NCI-H526 treated with DMSO at 0.1 percent for 48 hours (cell line): ENCODE measurements at places on chromosomes 11 and 22.
A peak's percentile ranks its signal among the peaks of the same experiment; 100 is the strongest.

GRCh38 chr11:24391167-24391566, 105.7 kb upstream of the LUZP2 start:
- no peak for DNase-seq

DNA sequence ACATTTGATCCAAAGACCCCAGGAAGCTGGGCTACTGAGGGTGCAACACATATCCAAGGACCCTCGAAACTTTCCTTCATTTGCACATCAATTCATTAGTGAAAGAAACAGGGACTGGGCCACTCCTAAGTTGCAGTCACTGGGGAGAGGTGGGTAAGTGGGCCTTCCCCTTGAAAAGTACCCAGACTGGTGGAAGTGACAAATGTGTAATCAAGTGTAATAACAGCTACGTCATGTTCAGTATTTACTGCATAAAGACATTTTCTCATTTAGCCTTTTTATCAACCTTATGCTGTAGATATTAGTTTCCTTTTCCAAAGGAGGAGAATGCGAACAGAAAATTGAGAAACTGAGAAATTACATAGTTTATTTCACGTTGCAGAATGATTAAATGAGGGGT, 101.9 kb upstream of the OLFML1 start:
- DNase-seq: no peak

- DNase-seq: no peak
Observed at GRCh38 chr22:44305888-44306287, 6.9 kb downstream of the SHISAL1 start.

- no peak for DNase-seq
Observed at GRCh38 chr22:28798810-28799605, 1.4 kb downstream of the XBP1 start.

- no peak for DNase-seq
Observed at GRCh38 chr11:35796562-35796961, 134.0 kb downstream of the TRIM44 start.

- no peak for DNase-seq
Observed at GRCh38 chr11:121419836-121420235, 32.3 kb upstream of the SORL1 start.

- no peak for DNase-seq
Observed at GRCh38 chr11:35323076-35323868, 96.1 kb downstream of the SLC1A2 start.

DNA sequence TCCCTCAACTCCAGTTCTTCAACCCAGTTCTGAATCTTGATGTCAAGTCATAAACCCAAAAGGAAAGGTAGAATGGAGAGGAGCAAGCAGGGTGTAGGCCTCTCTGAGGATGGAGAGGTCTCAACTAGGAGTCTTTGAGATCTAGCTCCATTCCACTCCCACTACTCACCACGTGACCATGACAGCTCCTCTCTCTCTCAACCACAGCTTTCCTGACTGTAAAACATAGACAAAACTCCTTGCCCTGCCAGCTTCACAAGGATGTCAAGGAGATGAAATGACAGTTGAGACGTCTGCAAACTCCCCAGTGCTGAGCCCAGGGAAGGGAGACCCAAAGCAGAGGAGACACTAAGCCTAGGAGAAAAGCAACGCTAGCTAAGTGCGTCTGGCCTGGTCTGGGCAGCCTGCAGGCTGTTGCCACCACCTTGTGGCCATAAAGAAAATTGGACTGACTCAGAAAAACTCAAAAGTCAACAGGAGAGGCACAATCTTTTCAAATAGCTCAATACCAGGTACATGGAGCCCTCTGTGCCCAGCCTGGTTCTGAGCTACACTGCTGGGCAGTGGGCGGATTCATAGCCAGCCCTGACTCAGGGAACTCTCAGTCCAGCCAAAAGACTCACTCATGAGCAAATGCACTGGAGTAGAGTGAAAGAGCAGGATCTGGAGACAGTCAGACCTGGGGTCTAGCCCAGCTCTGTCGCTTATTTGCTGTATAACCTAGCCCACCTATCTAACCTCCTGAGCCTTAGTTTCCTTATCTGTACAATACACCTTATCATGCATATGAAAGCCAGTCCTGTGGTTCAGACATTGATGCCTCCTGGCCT, 3.4 kb downstream of the CLPB start:
- peak; percentile 23 for DNase-seq

DNA sequence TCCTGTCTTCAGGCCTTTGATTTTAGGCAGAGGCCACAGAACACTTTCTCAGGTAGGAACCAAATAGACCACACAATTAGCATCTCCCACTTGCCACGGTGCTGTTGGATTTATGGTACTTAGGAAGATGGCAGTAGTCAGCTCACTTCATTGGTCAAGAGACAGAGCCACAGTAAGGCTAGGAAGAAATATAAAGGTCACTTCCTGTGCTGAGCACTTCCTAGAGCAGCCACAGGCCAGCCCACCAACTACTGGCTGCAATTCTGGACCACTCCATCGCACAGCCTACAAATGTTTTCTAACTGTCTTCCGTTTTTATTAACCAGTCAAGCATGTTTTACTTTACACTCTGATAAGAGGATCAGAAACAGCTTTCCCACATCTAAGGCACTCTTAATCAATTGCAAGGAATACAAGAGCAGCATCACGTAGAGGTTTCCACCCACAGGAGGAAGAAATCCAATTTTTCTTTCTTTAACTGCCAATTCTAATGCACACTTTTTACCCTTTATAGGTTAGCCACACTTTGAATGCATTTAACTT, 54.7 kb downstream of the ABTB2 start:
- no peak for DNase-seq

GRCh38 chr11:96389720-96390487, at the start of the genes CCDC82 and JRKL:
CCDC82 (minus strand) TSS chr11:96389912; CDS start chr11:96384747, 5,165 bp downstream.
JRKL (plus strand) TSS chr11:96390013; CDS start chr11:96390650, 637 bp downstream.
- peak; percentile 96 for DNase-seq

GRCh38 chr11:8043756-8044155, 37.3 kb upstream of the TUB start:
- DNase-seq: no peak

GRCh38 chr11:15944460-15944859, 411.9 kb downstream of the SOX6 start:
- no peak for DNase-seq

DNA sequence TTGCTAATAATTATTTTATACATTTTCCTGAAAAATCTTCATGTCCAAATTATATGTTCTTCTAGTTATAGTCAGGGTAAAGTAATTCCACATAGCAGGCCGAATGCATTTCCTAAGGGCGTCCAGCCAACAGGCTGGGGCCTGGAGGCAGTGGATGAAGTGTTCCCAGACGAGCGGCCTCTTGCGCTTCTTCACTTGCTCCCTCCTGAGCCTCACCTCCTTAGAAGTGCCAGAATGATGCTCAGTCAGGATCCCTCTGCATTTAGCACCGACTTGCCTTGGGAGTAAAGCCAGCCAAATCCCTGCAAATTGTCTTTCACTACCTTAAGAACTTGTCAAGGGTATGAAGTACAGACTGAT, 1.5 kb downstream of the OLFML1 start:
- no peak for DNase-seq

GRCh38 chr11:72239313-72239848, 4.6 kb downstream of the PHOX2A start:
- no peak for DNase-seq

DNA sequence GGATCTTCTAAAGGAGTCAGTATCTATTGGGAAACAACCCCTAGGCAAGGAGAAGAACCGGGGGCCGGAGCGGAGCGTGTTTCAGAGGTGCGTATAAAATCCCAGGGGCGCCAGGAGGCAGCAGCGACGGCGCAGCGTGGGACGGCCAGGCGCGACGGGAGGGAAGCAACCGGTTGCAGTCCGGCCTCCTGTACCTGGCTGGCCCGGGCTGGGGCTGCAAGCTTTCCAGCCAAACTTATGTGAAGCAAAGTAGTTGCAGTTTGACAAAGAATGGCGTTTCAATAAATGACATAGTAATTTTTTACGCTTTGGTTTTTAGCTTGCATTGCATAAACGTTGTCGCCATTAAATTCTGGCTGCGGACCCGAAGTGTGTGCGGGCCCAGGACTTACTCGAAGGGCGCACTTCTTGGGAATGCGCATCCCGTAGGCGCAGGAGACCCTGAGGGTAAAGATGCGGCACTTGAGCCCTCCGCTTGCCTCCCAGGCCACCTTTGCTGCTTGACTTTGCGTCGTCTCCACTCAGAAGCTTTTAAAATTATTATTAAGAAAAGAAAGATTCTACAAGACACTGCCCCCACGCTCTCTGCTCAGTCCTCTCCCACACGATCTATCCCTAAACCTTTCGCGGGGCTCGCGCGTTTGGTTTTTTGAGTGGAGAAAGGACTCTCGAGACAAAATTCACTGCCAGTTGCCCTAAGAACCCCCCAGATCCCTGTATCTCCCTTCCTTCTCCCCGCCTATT, 1.6 kb upstream of the WT1 start:
- no peak for DNase-seq

- no peak for DNase-seq
Observed at GRCh38 chr11:78752494-78752893, 177.8 kb upstream of the NARS2 start.

DNA sequence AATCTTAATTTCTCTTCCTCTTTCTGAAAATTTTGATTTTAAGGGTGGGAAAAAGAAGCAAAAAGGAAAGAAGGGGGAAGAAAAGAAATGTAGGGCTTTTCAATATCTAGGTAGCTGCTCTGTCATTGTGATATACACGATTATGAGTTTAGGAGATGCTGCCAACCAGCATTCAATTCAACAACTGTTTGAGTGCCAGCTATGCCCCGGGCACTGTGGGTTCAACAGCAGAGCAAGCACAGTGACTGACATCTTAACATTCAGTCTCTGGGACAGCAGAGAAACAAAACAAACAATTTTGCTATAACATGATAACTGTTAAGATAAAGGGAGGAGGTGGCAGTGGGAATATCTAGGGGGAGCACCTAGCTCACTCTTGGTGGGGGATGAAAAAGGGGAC, 91.6 kb downstream of the DBX1 start:
- DNase-seq: no peak

GRCh38 chr11:4511282-4512245, 29.1 kb downstream of the OR52K1 start:
- DNase-seq: no peak

- DNase-seq: peak; percentile 56
Observed at GRCh38 chr11:13462311-13462900, 616 bp downstream of the BTBD10 start.

DNA sequence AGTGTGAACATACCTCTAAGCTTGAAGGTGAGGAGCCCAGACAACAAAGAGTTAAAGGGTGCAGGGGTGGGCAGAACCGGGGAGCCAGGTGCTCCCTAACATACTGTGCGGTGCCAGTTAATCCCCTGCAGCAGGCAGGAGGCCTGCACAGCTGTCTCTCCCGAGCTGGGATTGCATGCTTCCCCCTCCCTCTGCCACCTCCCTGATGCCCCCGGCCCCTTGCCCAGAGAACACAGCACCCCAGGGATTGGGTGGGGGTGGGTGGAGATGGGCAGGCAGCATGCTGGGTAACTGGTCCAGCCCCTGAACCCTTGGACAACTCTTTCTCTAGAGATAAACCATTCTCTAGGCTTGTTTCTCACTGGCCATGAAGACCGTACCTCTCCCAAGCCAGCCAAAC, 67.7 kb upstream of the MYOD1 start:
- DNase-seq: no peak

DNA sequence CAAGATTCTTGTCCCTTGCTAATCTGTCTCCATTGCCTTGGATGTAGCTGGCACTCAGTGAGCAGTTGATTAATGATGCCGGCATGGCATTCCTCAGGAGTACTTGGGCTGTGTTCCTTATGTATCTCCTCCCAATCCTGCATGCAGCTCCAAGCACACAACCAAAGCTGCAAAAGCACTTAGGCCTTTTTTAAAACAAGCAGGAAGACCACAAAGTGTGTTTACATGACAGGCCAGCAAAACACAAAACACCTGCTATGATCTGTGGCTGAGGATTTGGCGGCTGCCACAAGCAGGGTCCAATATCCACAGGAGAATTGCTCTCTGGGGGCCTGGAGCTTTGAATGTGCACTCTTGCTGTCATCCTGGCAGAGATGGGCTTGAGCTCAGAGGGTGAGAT, 8.9 kb downstream of the ABTB2 start:
- DNase-seq: peak; percentile 34

DNA sequence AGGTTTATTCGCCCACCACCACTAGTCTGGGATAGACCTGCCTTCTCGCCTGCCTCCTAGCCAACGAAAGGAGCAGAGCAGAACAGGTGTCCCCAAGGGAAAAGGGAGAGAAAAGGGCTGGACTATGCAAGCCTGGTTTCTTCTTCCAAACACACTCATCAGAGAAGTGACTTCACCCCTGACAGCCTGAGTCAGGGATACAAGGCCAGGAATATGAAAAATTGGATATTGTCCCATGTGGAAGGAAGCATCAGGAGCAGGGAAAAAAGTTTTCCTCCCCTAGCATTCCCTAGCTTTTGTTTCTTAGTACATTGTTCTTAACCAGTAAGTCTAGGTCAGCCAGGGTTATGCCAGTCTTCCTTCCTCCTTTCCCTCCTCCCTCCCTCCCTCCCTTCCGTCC, 56.9 kb upstream of the TNRC6B start:
- no peak for DNase-seq

DNA sequence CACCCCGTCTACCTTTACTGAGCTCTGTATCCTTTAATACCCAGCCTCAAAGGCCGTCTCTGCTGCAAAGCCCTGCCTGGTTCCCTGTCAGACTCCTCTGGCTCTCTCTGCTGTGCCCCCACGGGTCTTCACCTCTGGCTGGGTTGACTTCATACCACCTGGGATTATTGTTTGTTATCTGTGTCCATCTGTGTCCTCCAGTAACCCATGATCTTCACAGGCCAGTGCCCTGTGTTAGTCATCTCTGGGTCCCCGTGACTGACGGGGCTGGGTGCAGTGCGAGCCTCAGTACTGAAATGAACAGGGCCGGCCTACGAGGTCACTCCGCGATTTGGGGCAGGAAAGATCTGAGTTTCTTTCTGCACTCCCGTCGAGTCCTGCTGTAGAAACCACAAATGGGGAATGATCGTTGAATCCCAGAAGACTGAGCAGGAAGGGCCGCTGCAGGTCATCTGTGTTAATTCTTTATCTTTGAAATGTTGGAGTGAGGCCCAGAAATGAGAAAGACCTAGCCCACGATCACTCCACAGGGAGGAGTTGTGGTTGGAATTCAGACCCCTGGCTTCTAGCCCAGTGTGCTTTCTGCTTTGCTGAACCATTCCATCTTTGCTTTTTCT, 12.3 kb upstream of the TUB start:
- DNase-seq: no peak

DNA sequence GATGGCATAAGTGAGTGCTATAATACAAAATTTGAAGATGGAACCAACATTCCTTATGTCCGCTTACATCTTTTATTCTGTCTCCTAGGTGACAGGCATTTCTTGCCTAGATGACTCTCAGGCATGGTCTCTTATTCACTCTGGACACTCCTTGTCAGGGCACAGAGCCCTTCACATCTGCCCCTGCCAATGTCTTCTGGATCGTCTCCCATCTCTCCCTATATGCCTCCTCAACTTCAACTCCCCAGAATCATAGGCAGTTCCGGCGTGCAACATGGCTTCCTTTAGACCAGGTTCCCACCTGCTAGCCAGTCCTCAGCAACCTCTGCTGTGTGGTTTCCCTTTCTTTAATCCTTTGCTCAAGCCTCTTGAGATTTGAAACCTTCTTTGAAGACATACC, 300.9 kb downstream of the TENM4 start:
- peak; percentile 15 for DNase-seq

GRCh38 chr11:4459500-4459899, 10.4 kb downstream of the OR52K2 start:
- DNase-seq: no peak
